A549 treated with Mapracorat at 1 μM for 4 hours (cell line): ENCODE measurements at places on chromosomes 2 and 18. TPM values are rescaled to one million over a fixed set of nuclear protein-coding genes. Genes with fewer than 3 reads are reported as not detected.

TNFRSF11A gene
- 4.8 to 9.7 TPM (median 8.3 TPM) in 5 replicates for total RNA-seq

SPHKAP gene
- total RNA-seq = not detected in 5 replicates

NEURL3 gene
- total RNA-seq = 0.67 to 1.0 TPM (median 0.84 TPM) in 5 replicates

DYNAP gene
- total RNA-seq = not detected in 5 replicates

TPO gene
- 0.11 to 0.19 TPM (median 0.12 TPM) in 3 of 5 replicates, not detected in the others for total RNA-seq

SIGLEC15 gene
- not detected in 5 replicates for total RNA-seq

TEKT4 gene
- total RNA-seq = not detected in 5 replicates

HNMT gene
- total RNA-seq = 0.53 to 1.4 TPM (median 0.71 TPM) in 5 replicates

MALL gene
- 139 to 166 TPM (median 147 TPM) in 5 replicates for total RNA-seq

COL4A4 gene
- 1.1 to 2.5 TPM (median 1.7 TPM) in 5 replicates for total RNA-seq

FOXI3 gene
- 0.06 to 0.07 TPM in 2 of 5 replicates, not detected in the others for total RNA-seq

HOXD8 gene
- total RNA-seq = 4.6 to 6.0 TPM (median 5.6 TPM) in 5 replicates

ZNF396 gene
- 0.56 to 1.4 TPM (median 0.82 TPM) in 5 replicates for total RNA-seq

CNTNAP5 gene
- total RNA-seq = not detected in 5 replicates

HAAO gene
- not detected in 5 replicates for total RNA-seq

FEV gene
- total RNA-seq = not detected in 5 replicates

M1AP gene
- not detected in 5 replicates for total RNA-seq

RPRM gene
- 0.12 TPM in 1 of 5 replicates, not detected in the others for total RNA-seq

ZC3H15 gene
- total RNA-seq = 74.0 to 94.7 TPM (median 79.6 TPM) in 5 replicates

SERPINB3 gene
- 0.16 to 0.27 TPM in 2 of 5 replicates, not detected in the others for total RNA-seq
